Upper lobe of left lung (tissue), 6 donors: ENCODE measurements at places on chromosomes 5 and 9.
A peak's percentile ranks its signal among the peaks of the same experiment; 100 is the strongest.

- DNase-seq = no peak
Observed at GRCh38 chr9:21434202-21435014, 5.8 kb upstream of the IFNA1 start.

- DNase-seq = no peak
Observed at GRCh38 chr5:116046261-116046660, 14.0 kb downstream of the ARL14EPL start.

DNA sequence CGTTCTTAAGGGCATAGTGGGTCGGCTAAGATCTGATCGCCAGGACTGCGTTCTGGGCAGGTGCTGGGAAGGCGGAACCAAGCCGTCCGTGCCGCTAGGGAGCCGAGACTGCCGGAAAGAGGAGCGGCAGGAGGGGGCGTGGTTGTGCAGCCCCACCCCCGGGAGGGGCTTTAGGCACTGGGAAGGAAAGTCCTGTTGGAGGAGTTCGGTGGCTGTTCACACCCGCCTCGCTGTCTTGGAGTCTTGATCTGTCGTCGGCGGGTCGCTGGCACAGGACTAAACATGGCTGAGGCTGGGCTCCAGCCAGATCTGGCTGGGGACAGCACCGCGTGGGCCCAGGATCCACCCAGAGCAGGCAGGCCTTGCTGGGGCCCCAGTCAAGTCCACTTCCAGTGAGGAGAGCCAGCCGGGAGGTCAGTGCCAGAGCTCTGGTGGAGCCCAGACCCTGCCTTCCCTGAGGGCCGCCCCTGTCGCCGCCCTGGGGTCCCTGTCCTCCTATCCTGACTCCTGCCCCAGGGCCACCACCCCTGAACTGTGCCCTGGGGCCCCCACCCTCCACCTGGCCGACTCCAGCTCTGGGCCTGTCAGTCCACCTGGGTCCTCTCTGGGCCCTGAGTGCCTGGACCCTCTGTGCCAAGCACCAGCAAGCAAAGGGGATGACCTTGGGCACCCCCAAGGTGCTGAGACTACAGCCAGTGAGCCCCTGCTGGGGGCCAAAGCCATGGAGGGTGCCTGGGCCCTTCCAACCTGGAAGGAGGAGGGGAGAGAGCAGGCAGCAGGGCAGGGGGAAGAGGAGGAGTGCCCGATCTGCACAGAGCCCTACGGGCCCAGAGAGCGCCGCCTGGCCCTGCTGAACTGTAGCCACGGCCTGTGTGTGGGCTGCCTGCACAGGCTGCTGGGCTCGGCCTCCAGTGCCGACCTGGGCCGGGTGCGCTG is 4.5 kb downstream of the RNF208 start:
- peak; percentile 83 for DNase-seq

DNA sequence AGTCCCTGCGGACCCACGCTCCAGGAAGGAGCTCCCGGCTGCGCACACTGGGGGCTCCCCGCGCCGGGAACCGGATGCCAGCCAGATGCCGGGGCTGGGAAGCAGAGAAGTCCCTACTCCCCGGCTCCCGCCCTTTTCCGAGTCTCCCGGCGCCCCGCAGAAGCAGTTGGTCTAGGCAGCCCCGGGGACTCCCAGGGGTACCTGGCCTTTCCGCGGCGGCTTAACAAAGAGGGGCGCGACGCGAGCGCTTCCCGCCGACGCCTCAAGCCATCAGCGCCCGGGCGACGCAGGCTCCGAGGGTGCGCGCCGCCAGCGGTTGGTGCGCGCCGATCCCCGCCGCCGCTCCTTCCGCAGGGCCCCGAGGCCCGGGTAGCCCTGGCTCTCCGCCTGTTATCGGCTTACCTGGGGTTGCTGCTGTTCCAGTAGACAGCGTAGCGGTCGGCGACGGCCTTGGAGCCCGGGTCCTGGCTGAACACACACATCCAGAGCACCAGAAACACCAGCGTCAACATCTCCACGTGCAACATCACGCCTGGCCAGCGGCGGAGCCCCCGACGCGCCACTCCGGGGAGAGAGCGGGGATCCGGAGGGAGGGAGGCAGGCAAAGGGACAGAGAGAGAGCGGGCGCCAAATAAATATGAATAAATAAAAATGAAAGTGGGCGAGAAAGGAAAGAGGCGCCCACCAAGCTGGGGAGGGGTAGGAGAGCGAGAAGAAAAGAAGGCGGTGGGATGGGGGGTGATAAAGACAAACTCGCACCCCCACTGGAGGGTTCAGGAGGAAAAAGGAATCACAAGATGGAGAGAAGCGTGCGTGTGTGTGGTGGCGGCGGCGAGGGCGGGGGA is 428 bp downstream of the EFNA5 start:
- peak; percentile 88 for DNase-seq

- DNase-seq = no peak
Observed at GRCh38 chr5:170296036-170296934, 1.3 kb downstream of the LCP2 start.

GRCh38 chr5:108919591-108920326 is 172.1 kb downstream of the FER start:
- no peak for DNase-seq

DNA sequence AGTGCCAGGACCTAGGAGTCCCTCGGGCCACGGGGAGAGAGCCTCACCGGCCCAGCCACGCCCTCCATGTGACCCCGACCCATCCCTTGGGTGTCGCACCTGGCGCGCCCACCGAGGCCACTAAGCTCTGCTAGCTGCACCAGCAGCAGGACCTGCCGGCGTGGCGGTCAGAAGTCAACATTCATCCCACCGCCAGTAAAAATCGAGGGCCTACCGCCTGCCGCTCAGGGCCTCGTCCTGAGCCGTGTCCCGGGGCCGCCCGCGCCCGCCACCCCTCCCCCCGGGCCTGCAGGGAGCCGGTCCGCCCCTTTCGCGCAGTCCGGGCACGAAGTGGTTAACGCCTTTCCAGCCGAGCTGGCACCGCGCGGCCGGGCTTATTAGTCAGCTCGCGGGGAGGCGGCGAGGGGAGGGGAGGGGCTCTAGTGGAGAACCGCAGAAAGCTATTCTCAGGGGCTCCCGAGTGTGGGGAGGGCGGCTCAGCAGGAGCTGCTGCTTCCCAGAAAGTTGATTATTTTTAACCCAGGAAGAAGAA is 124.4 kb downstream of the C9orf50 start:
- peak; percentile 96 for DNase-seq

GRCh38 chr5:66242050-66242715 is 98.1 kb downstream of the SREK1 start:
- no peak for DNase-seq

DNA sequence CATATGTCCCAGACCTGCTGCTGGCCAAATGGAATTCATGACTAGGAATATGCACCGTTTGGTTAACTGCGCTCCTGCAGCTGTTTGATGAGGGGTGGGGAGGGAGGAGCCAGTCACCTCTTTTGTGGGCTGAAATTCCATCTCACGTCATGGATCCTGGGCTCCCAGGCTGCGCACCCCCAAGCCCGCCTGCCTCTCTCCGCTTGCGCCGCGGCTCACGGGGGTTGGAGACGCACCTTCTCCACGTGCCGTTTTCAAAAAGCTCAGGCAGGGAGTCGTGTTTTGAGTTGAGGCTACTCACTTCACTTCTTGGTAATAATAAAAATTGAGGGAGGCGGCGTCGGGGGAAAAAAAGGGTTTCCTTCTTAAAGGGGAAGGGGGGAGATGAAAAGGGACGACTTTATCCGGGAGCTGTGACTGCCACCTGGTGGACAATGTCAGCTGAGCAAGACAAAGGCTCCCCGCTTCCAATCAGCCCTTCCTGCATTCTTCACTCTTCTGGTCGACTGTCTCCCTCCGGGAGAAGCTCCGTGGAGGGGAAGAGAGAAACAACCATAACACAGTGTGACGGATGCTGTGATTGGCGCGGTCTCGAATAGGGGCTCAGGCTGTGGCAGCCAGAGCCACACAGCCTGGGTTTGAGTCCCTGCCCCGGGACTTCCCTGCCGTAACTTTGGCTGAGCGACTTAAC is 15.9 kb upstream of the C5orf47 start:
- peak; percentile 82 for DNase-seq

DNA sequence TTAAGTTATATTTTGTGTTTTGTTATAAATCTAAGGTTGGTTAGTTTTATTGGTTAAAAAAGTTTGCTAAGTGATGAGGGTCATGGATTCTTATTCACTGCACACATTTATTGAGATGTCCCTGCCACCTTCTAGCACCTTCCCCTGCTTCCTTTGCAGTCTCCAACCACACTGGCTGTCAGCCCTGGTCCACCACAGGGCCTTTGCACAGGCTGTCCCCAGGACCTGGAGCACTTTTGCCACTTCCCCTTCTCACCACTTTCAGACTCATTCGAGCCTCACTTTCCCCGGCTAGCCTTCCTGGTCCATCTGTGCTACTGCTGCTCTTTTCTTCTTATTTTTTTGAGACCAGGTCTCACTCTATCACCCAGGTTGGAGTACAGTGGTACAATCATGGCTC is 45.3 kb downstream of the ARHGAP26 start:
- no peak for DNase-seq

- no peak for DNase-seq
Observed at GRCh38 chr9:124003636-124004349, 7.8 kb upstream of the LHX2 start.

DNA sequence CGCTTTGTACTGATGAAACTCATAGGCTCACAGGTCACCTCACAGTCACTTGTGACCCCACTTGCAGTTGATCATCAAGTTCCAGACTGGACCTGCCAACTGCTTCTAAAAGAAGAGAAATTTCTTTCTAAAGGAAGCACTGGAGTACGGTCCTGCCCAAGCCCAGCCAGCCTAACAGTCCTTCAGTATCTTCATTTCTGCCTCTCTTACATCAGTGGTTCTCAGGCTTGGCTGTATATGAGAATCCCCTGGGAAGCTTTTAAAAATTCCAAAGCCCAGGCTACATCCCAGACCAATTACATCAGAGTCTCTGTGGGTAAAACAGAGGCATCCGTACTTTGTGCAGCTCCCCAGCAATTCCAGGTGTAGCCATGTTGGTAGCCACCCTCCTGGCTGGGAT is 282.1 kb downstream of the NFIB start:
- DNase-seq = no peak

- no peak for DNase-seq
Observed at GRCh38 chr5:135324897-135325650, 74.0 kb downstream of the MACROH2A1 start.

- no peak for DNase-seq
Observed at GRCh38 chr5:417301-418161, 25.4 kb upstream of the EXOC3 start.

DNA sequence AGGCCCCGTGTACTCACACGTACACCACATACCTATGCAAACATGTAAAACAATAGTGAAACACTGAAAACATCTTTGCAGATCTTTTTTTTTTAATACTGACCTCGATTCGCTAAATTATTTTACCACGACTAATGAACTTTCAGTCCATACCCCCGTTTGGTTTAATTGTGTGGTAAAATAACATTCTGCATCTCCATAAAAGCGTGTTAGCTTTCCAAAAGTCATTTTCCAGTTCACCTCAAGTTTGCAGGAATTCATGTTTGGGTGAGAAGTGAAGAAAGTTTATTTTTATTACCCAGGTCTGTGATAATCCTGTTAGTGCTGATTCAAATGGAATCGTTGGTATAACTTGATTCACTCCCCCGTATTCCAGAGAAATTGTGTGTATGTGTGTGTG is 652 bp downstream of the ARSK start:
- no peak for DNase-seq

GRCh38 chr5:59790376-59790775 is 103.2 kb downstream of the PDE4D start:
- DNase-seq = no peak

- DNase-seq = no peak
Observed at GRCh38 chr9:649128-650074, 192.1 kb upstream of the DMRT1 start.

- DNase-seq = no peak
Observed at GRCh38 chr9:131961496-131961880, 118.2 kb downstream of the MED27 start.

DNA sequence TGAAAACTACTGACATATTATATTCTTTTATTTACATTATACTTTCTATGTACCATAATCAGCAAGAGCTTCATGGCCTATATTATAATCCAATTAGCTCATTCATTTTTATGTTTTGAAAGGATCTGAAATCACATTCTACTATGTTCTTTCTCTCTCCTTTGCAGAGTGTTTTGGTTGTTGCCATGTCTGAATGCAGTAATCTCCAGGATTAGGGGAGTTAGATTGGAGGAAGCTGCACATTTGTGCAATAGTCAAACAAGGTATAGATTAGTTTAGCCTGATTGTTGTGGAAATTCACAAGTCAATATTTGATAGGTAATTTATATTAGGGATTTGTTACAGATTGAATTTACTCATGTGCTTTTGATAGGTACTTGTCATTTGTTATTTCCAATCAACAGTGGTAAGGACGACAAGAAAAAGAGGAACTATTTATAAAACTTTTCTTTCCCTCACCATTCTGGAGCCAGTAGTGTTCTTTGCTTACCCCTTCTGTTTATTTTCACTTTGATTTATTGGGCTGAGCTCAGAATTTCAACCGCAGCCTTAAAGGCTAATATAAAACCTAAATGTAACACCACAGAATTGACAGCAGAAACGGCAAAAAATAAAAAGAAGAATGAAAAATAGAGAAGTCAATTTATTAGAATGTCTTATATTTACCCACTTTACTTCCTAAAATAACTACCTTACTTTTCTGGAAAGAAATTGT is 597.0 kb downstream of the CHSY3 start:
- no peak for DNase-seq

GRCh38 chr9:97559111-97559514 is 57.6 kb downstream of the TMOD1 start:
- no peak for DNase-seq

DNA sequence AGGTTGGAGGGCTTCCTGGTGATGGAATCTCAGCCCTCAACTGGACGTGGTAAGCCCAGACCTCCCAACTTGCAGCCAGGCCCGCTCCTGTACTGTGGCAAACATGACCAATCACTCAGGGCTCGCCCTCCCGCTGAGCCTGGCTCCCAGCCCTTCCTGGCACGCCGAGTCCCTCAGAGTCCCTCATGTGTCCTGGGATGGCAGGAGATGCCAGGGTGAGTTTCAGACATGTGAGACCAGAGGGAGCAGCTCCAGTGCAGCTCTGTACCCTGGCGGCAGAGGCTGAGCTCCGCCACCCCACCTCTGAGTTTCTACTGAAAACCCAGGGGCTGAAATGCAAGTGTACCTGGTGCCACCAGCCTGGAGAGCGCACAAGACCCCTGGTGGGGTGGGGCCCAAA is 42.0 kb upstream of the RXRA start:
- DNase-seq = no peak

DNA sequence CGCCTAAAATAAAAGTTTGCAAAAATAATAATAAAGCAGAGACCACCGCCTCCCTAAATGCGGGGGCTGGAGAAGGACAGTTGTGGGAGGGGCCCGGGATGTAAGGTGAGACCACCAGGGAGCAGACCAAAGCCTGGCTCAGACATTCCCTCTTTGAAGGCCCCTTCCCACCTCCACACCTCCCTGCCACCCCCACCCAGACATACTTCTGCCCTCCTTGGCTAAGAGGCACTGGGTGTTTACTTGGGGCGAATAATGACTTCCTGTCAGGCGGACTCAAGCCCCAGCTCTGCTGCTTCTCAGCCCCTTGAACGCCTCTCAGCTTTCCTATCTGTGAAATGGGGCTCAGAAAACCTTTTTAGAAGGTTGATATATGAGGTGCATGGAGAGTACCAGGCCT is 58.8 kb upstream of the GGTA1 start:
- no peak for DNase-seq

- no peak for DNase-seq
Observed at GRCh38 chr9:68780380-68780712, 75.3 kb downstream of the PIP5K1B start.

- no peak for DNase-seq
Observed at GRCh38 chr9:36521148-36521547, 51.5 kb upstream of the MELK start.
